ENCODE measurements at places on chromosomes 3 and 15.

- DNase-seq, result no peak
These were observed 82.0 kb upstream of the EPHB3 start for GRCh38 chr3:184479426-184480126.

GRCh38 chr3:115766587-115767482 is 143.5 kb downstream of the GAP43 start:
- no peak for DNase-seq

DNA sequence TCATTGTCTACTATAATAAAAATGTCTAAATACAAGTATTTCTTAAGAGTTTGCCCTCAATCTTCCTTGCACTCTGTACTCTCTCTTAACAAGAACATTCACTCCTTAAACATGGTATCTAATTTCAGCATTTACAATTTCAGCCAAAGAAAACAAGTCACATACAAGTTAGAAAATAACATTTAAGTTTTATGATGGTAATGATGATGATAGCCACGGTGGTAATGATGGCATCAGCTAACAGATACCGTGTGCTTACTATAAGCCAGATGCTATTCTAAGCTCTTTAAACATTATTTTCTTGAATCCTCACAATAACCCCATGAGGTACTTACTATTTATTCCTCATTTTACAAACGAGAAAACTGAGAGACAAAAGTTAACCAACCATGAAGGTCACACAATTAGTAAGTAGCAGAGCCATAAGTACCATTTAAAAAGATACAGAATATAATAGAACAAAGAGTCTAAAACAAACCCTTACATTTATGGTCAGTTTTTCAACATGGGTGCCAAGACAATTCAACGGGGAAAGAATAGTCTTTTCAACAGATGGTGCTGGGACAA is 7.4 kb downstream of the SPICE1 start:
- DNase-seq, result no peak

- no peak for DNase-seq
These were observed 21.0 kb upstream of the SLC25A38 start for GRCh38 chr3:39362192-39362591.

- no peak for DNase-seq
These were observed 4.4 kb upstream of the DLG1 start for GRCh38 chr3:197302696-197303341.

- no peak for DNase-seq
These were observed 327.3 kb downstream of the GBE1 start for GRCh38 chr3:81434161-81434560.

DNA sequence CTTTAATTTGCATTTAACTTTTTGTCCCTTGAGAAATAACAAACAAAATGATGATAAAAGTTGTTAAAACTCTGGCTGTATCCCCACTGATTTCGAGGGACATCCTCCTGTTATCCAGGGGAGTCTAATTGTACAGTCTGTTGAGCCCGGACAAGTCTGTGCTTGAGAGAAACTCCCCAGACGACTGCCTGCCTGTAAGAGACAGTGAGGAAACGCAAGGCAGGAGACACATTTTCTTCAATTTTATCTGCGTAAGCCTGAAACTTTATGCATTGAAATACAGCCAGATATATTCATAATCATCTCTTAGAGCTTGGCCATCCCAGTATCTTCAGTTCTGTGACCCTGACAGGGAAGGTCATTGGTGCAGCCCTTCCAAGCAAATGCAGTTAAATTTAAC is 97.7 kb downstream of the ROBO2 start:
- DNase-seq, result no peak

DNA sequence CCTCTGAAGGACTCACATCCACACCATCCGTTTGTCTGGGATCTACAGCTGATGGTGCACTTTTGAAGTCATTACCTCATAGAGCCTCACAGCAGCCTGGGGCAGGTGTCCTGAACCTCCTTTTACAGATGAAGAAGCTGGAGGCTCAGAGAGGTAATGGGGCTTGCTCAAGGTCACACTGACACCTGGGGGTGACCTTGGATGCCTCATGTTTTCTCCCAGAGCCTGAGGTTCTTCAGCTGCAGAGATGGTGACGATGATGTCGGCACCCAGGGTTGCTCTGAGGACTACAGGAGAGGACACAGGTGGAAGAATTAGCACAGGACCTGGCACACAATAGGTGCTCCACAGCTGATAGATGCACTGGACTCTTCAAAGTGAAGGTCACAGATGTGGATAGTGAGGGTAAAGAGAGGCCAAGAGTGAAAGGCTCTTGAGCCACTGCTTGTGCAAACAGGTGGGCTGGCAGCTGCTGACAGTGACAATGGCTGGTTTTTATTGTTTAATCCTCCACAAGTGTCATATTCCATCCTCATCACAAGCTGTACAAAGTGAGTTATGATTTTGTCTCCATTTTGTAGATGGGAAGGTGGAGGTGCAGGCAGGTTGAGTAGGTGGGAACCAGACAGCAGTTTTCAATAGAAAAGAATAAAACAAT is 17.4 kb upstream of the ATP2B2 start:
- DNase-seq, result no peak

- DNase-seq, result no peak
These were observed 19.2 kb downstream of the MCF2L2 start for GRCh38 chr3:183409219-183409618.

- DNase-seq, result no peak
These were observed 736 bp downstream of the IREB2 start for GRCh38 chr15:78438619-78439285.

- no peak for DNase-seq
These were observed 1222.0 kb downstream of the ROBO1 start for GRCh38 chr3:78545827-78546226.

DNA sequence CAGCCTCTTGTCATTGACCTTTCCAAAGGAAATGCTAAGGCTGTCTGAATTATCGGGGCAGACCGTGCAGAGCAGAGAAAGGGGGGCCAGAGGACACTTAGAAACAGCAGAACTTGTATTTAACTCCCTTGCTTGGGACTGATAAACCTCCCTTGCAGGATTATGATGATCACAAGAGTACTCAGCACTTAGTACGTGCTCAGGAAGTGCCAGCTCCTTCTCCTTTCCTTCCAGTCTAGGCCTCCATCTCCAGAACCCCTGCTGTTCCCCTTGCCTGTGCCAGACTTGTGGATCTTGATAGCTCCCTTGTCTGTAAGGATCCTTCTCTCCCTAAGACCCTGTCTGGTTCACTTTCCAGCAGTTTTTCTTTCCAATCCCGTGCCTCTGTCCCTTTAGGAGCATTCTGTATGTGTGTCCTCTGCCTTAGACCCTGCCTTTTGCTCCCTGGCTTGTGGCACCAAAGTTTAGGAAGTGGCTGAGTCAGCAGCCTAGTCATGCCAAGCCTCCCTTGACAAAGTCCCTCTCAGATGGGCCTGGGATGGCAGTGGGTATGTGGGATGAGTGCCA is 747 bp downstream of the SORD start:
- no peak for DNase-seq

DNA sequence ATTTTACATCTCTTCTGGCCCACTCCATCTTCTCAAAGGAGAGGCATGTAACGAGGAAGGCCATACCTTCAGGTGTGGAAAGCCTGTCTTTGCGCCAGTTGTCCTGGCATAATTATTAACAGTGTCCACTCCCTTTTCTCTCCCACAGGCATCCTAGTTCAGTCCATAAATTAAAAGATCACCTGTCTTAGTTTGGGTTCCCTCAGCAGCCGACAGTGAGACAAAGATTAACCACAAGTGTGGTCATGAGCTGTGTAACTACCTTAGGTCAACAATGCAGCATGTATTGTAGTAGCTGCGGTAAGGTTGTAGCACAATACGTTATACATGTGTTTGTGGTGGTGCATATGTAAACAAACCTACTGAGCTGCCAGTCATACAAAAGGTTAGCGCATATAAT is 103.3 kb upstream of the GALNT15 start:
- DNase-seq, result no peak

- DNase-seq, result no peak
These were observed 47.5 kb upstream of the TRIM42 start for GRCh38 chr3:140630366-140630765.

DNA sequence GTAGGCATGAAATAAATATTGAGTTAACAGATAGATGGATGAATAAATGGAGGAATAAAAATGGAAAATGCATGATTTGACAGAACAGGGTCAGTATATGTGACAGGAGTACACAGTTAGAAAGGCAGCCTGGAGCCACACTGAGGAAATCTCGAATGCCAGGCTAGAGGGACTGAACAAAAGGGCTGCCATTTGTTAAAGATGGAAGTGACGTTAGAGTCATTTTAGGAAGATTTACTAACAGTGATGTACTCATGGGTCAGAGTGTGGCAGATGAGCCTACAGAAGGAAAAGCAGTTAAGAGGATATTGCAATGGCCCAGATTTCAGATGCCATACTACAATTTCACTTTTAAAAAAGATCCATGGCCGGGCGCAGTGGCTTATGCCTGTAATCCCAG is 7.4 kb upstream of the TMPRSS7 start:
- no peak for DNase-seq

- DNase-seq, result no peak
These were observed 3.5 kb downstream of the SIDT1 start for GRCh38 chr3:113535898-113536297.

GRCh38 chr3:8503461-8503860 is 1.8 kb downstream of the LMCD1 start:
- no peak for DNase-seq

GRCh38 chr3:107216711-107217110 is 160.5 kb upstream of the CCDC54 start:
- DNase-seq, result peak; percentile 89

DNA sequence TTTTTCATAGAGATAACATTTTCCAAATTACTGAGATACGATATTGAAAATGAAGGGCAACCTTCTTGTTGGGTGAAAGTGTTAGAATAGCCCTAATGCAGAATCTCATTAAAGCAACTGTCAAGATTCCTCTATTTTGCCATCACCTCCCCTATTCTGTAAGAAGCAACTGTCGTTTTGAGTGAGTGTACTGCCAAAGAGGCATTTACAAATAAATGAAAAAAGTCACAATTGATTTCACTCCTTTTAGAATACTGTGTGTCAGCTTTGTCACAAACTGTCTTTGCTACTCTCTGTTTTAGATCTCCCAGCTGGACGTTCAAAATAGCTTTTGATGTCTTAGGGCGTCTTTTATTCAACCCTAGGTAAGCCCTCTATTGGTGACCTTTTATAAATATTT is 322.8 kb upstream of the NAALADL2 start:
- DNase-seq, result no peak

DNA sequence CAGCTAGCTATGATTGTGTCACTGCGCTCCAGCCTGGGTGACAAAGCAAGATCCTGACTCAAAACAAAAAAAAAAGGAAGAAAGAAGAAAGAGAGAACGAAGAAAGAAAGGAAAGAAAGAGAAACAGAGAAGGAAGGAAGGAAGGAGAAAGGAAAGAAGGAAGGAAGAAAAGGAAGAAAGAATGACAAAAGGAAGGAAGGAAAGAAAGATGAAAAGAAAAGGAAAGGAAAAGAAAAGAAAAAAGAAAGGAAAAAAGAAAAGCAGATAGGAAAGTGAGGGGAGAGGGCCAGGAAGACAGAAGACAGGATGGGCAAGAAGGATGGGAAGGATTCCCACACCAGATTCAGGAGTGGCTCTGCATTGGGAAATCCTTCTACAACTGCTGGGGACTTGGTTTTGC is 44.9 kb downstream of the GOLGA6L2 start:
- no peak for DNase-seq

DNA sequence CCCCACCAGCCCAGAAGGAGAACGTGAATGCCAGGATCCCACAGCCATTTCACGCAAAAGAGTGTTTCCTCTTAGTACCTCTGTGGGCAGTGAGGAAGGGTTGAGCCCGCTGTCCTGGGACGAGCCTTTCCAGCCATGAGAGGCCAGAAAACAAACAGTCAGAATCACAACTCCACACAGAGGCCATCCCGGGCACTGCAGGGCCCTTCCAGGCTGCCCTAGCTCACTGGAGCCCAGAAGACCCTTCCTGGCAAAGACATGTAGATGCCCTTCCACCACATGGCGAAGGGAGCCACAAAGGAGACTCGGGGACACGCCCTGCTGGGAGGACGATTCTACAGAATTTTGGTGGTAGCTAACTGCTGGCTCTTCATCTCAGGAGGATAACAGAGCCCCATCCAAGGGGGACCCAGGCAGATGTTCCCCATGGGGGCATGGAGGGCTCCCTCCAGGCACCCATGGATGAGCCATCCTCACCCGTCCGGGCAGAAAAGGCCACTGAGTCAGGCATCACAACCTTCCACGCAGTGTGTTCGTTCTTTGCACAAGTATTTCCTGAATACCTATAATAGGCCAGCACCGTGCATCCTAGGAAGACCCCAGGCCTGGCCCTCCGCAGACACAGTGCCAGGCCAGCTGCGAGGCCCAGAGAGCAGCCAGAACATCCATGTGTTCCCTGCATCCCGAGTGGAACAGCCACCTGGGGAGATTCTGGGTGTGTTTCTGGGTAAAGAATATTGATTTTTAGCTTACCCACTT is 47.2 kb downstream of the SLC12A8 start:
- DNase-seq, result no peak

GRCh38 chr15:26971271-26972018 is 464 bp downstream of the GABRG3 start:
- DNase-seq, result no peak

GRCh38 chr3:175269394-175269793 is 410.3 kb downstream of the NAALADL2 start:
- DNase-seq, result no peak

GRCh38 chr15:101210058-101210457 is 41.8 kb downstream of the CHSY1 start:
- DNase-seq, result no peak

- no peak for DNase-seq
These were observed 25.5 kb downstream of the ESYT3 start for GRCh38 chr3:138459619-138460535.

DNA sequence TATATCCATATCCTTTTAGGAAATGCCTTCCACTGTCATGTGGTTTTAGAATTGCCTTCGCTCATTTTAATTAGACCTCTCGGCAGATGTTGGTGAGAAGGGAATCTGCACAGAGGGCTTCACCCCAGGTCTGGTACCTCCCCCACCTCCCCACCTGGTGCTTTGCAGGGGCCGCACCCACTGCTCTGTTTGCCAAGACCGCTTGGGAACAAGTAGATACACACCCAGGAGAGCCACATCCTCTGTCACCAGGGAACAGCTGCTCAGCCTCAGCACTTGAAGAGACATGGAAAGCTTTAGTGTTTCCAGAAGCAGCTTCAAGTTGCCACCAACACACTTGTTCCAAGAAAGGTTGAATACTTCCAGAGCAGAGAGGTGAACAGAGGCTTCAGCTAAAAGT is 21.8 kb downstream of the LRRC31 start:
- no peak for DNase-seq
